ENCODE measurements at places on chromosomes 4 and X.

- DNase-seq = no peak
These were observed 39.7 kb upstream of the DCLK2 start for GRCh38 chr4:150038335-150039076.

GRCh38 chr4:81084634-81085033 is 54.1 kb downstream of the BMP3 start:
- DNase-seq = no peak

DNA sequence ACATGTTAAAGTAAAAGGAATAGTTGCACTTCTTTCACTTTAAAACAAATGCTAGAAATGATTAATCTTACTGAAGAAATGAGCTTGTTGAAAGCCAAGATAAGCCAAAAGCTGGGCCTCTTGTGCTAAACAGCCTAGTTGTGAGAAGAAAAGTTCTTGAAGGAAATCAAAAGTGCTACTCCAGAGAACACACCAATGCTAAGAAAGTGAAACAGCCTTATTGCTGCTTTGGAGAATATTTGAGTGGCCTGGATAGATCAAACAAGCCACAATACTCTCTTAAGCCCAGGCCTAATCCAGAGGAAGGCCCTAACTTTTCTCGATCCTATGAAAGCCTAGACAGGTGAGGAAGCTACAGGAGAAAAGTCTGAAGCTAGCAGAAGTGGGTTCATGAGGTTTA is 967.9 kb upstream of the INTU start:
- DNase-seq = no peak

- DNase-seq = no peak
These were observed 239.9 kb downstream of the GASK1B start for GRCh38 chr4:157932936-157933335.

- DNase-seq = no peak
These were observed 474.4 kb downstream of the RAPGEF2 start for GRCh38 chr4:159577241-159577640.

DNA sequence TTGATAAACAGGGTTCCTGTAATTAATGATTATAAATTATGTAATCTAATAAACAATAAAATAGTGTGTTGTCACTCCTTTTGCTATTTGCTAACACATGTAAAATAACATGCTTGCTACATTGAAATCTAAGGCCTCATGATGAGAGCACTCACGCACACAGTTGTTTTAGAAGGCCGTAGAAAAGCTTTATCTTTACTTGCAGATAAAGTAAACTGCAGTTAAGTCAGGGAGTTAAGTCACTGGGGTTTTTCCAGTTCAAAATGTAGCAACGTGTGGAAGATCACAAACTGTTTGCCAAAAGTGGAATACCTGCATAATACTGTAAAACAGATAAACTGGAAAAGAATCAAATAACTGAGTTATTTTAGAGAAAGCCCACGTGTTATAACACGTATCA is 187.3 kb upstream of the PACRGL start:
- DNase-seq = no peak

- DNase-seq = no peak
These were observed 8.9 kb upstream of the HAND2 start for GRCh38 chr4:173538909-173539445.

DNA sequence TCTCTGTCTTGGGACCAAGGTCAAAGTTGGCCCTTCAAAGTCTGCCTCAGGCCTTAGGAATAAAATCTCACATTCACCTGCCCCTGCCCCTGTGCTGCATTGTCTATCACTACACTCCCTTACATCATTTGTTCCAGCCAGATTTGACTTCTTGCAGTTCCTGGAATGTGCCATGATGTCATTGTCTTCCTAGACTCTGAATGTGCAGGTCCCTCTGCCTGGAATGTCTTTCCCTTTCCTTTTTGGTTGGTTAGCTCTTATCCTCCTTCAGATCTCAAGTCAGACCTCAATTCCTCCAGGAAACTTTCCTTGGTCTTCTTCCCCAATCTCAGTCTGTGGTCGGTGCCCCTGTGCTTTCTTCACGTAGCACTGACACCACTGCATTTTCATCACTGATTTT is 67.7 kb upstream of the EFNB1 start:
- DNase-seq = no peak

- DNase-seq = no peak
These were observed 53.1 kb downstream of the RASL11B start for GRCh38 chr4:52915191-52915590.

DNA sequence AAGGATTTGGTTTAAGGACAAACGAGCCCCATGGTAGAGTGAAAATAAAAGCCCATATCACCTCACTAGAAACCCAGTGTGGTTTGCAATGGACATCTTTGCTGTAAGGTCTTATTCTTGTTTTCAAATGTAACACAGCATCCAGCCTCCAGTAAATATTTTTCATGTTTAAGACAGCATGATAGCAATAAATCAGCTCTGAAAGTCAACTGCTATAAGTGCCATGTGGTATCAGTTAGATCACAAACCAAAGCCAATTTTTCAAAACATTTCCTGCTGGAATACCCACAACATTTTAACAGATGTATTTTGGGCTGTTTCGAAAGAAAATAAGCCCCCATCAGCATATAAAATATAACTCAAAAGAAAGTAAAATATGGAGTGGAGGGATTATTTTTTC is 24.0 kb upstream of the SCML1 start:
- no peak for DNase-seq

DNA sequence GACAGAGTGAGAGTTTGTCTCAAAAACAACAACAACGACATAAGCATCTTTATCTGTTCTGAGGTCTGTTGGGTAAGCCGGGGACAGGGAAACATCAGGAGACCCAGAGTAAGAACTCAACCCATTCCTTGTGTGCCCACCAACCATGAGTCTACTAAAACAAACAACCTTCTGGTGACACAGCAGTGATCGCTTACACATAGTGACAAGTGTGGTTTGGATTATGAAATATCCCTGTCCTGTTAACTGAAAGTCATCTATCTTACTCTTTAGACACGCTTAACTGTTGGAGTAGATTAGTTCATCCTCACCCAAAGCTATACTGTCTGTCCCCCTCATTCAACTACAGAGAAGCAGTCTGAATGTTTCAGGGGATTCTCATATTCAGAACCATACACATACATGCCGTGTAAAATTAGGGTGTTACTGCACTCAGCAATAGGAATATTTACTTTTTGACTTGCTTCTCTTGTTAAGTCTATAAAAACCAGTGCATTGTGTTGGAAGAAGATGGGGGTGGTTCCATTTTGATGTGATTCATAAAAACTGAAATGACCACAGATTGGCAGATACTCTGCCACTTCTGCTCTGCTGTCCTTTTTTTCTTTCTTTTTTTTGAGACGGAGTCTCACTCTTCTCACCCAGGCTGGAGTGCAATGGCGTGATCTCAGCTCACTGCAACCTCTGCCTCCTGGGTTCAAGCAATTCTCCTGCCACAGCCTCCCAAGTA is 27.4 kb downstream of the PHKA2 start:
- no peak for DNase-seq
